ENCODE measurements at places on chromosomes 13 and 19.

- no peak for DNase-seq
These were observed 31.3 kb downstream of the SAE1 start for GRCh38 chr19:47161876-47162489.

DNA sequence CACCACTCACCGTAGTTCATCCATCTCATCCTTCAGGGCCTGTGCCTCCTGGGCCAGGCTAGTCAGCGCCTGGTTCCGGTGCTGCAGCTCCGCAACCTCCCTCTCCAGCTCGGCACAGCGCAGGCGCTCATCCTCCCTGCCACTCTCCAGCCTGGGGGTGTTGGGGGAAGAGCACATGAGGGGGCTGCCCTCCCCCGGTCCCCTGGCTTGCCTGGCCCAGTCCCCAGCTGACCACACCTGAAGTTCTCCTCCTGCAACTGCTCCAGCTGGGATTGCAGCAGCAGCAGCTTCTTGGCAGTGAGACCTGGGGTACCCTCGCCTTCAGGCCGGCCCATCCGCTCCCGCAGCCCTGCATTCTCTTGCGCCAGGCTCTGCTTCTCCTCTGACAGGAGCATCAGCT is 4.4 kb downstream of the HOOK2 start:
- DNase-seq, result no peak

- DNase-seq, result no peak
These were observed 43.5 kb downstream of the FREM2 start for GRCh38 chr13:38730332-38730731.

GRCh38 chr19:38221919-38222830 is 1.8 kb downstream of the DPF1 start:
- no peak for DNase-seq

DNA sequence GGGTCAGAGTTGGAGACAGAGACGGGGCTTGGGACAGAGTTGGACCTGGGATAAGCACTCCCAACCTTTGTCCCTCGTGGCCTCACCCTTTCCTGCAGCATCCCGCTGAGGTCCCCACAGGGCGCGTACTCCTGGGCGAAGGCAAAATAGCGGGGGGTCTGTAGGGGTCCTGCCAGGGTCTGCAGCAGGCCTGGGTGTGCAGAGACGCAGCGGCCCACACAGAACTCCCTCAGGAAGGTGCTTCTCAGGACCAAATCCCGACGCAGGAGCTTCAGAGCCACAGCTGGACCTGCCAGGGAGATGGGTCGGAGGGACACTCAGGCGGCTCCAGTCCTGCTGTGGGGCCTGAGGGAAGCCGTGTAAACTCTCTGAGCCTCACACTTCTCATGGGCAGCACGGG is 1.3 kb downstream of the SBK3 start:
- no peak for DNase-seq

- no peak for DNase-seq
These were observed 22.9 kb upstream of the ZNF724 start for GRCh38 chr19:23273022-23273589.
